ENCODE measurements at places on chromosomes 1 and 21. TPM values are rescaled to one million over a fixed set of nuclear protein-coding genes. Genes with fewer than 3 reads are reported as not detected.

- peak; percentile 81 for DNase-seq
- no peaks in the 10 kb centered on the region for H3K27me3 ChIP-seq
- no peak overlapping the region for H3K4me3 ChIP-seq
- H3K27ac ChIP-seq = no peak overlapping the region
Measured at GRCh38 chr1:221394011-221394544, 347.8 kb downstream of the DUSP10 start.

DNA sequence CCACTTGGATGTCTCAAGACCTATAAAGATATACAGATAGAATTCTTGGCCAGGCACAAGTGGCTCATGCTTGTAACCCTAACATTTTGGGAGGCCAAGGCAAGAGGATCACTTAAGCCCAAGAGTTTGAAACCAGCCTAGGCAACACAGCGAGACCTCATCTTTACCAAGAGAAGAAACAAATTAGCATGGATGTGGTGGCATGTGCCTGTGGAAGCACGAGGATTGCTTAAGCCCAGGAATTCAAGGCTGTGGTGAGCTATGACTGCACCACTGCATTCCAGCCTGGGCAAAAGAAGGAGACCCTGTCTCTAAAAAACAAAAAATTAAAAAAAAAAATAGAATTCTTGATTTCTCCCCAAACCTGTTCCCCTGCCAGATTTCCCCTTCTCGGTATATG lies 8.3 kb downstream of the ASAP3 start:
- peak overlapping the region; percentile 83 for H3K27ac ChIP-seq
- H3K36me3 ChIP-seq = no peaks in the 10 kb centered on the region
- DNase-seq = peak; percentile 68
- H3K4me3 ChIP-seq = no peak overlapping the region
- peaks cover 38% of the 10 kb centered on the region for H3K4me1 ChIP-seq

- DNase-seq = no peak
- no peaks in the 10 kb centered on the region for H3K36me3 ChIP-seq
- H3K4me1 ChIP-seq = peaks cover 9% of the 10 kb centered on the region
- no peak overlapping the region for H3K4me3 ChIP-seq
Measured at GRCh38 chr1:75668813-75669212, 55.7 kb upstream of the ACADM start.

GRCh38 chr1:183306317-183307042 lies 111.7 kb downstream of the NMNAT2 start:
- H3K4me3 ChIP-seq = no peak overlapping the region
- H3K27me3 ChIP-seq = no peaks in the 10 kb centered on the region
- no peaks in the 10 kb centered on the region for H3K36me3 ChIP-seq
- no peak overlapping the region for H3K27ac ChIP-seq
- DNase-seq = peak; percentile 23

GRCh38 chr1:230243583-230244353 lies 176.7 kb downstream of the GALNT2 start:
- peaks cover 21% of the 10 kb centered on the region for H3K36me3 ChIP-seq
- no peak overlapping the region for H3K4me3 ChIP-seq
- H3K27ac ChIP-seq = no peak overlapping the region

GRCh38 chr1:59013276-59013927 lies 229.6 kb upstream of the JUN start:
- no peaks in the 10 kb centered on the region for H3K27me3 ChIP-seq
- peak overlapping the region; percentile 89 for H3K27ac ChIP-seq
- peak overlapping the region; percentile 46 for H3K4me3 ChIP-seq
- H3K36me3 ChIP-seq = no peaks in the 10 kb centered on the region
- H3K4me1 ChIP-seq = peaks cover 55% of the 10 kb centered on the region
- peak; percentile 81 for DNase-seq

GRCh38 chr1:206461602-206462455 lies 8.4 kb upstream of the IKBKE start:
- H3K36me3 ChIP-seq = peaks cover 12% of the 10 kb centered on the region
- peaks cover 26% of the 10 kb centered on the region for H3K4me1 ChIP-seq
- no peak overlapping the region for H3K27ac ChIP-seq
- H3K27me3 ChIP-seq = no peaks in the 10 kb centered on the region

DNA sequence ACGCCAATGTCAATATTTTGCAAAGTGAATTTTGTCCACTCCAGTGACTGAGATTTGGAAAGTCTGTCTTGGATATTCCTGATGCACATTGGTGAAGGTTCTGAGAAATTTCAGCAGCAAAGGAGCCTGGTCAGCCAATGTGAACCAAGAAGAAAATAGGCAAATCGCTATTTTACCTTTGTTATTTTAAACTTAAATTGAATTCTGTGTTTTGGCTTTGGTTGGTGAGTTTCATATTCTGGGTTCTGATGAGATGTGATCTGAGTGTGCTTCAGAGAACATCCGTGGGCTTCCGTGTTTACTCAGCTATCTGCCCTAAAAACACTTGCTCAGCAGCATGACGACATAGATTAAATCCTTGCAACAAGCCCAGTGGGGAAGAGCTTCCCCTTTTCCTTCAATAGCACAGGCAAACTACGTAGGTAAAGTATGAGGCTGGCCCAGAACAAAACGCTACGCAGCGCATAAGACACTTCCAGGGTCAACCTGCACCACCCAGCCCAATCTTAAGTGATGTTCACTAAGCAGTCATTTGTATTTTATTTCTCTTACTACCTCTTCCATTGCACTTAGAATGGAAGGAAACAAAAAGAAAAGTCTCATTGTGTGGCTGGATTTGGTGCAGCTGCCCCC lies 176.4 kb upstream of the KAZN start:
- no peaks in the 10 kb centered on the region for H3K27me3 ChIP-seq

DNA sequence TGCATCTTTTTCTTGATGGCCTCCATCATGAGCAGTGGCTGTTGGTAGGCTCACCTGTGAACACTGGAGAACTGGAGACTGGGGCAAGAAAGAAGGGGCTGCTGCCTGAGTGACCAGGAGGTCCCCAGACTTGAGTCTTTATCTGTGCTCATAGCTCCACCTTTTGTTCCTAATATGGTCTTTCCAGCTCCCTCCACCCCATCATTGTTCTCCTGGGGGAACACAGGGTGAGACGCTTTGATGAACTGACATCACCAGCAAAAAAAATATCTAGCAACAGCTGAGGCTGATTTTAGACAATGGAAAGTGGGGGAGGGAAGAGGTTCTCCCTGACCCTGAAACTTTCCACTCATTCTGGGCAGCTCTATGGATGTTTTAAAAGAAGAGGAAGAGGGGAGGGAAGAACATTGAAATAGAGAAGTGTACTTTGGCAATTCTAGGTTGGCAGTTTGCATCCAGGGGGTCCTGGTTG lies at the start of gene TPM3:
Gene TPM3 (minus strand): TSS at position 111 of the 472 bp plus-strand sequence. CDS start 82 bp downstream, at position 29.
- H3K4me1 ChIP-seq = peaks cover 6% of the 10 kb centered on the region
- no peak within 1 kb of the TSS for H3K27ac ChIP-seq
- no peak within 1 kb of the TSS for H3K4me3 ChIP-seq
- no peaks in the 10 kb centered on the region for H3K27me3 ChIP-seq

DNA sequence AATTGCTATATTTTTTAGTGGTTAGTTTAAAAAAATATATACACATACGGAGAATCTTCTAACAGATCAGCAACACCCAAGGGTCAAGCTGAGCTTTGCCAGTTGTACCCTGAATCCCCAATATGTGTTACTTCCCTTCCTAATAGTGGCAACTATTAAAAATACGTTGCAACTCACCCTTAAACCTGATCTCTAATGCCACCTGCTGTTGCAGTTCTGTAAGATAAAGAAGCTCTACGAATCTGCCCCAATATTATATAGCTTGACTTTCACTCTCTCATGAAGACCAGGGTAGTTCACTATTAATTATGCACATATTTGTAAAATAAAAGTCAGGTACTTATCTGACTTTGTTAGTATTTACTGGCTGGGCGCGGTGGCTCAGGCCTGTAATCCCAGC lies 58.4 kb downstream of the ASH1L start:
- no peaks in the 10 kb centered on the region for H3K36me3 ChIP-seq
- peak; percentile 53 for DNase-seq
- H3K4me1 ChIP-seq = peaks cover 4% of the 10 kb centered on the region
- H3K27me3 ChIP-seq = no peaks in the 10 kb centered on the region
- no peak overlapping the region for H3K4me3 ChIP-seq
- no peak overlapping the region for H3K27ac ChIP-seq

DNA sequence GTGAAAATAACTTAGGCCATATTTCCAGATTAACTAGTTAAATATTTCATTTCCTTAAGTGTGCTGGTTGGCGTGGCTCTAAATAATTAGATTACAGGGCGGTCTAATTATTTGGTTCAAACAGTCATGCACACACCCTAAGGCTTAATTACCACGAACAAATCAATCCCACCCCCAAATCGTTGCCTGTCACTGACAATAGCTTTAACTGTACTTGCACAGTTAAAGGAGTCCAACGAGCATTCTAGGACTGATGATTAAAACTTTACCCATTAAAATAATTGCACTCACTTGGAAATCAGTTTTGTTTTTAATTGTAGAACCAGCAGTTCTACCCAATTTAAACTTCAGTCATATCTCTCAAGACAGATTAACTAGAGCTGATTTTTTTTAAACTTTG lies 1.5 kb upstream of the POU2F1 start:
- DNase-seq = no peak
- H3K27me3 ChIP-seq = peaks cover 5% of the 10 kb centered on the region
- H3K4me3 ChIP-seq = peak overlapping the region; percentile 99
- peaks cover 10% of the 10 kb centered on the region for H3K4me1 ChIP-seq
- no peak overlapping the region for H3K27ac ChIP-seq

The PPIAL4G gene
- not detected for total RNA-seq

The KIAA0040 gene
- total RNA-seq = 0.22 TPM

Measured in GM23248 (cell line).